ENCODE measurements at places on chromosomes 2 and 18.

- no peak for DNase-seq
Measured at GRCh38 chr2:217652761-217653639, 349.8 kb downstream of the TNS1 start.

DNA sequence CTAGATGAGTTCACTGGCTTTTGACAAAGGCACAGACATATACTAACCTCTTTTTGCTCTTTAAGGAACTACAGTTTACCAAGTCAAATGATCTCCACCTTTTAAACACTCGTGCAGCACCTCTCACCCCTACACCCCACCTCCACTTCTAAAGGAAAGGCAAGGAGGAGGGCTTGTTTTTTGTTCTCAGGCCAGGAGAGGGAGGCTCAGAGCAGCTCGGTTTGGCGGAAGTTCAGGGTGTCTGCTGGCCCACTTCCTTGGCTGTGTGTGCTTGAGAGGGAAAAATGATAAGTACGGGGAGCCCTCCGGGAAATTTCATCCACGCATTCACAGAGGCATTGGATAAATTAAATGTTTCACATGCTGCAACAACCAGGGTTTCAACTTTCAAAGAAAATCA is 667.9 kb downstream of the BCL11A start:
- no peak for DNase-seq

DNA sequence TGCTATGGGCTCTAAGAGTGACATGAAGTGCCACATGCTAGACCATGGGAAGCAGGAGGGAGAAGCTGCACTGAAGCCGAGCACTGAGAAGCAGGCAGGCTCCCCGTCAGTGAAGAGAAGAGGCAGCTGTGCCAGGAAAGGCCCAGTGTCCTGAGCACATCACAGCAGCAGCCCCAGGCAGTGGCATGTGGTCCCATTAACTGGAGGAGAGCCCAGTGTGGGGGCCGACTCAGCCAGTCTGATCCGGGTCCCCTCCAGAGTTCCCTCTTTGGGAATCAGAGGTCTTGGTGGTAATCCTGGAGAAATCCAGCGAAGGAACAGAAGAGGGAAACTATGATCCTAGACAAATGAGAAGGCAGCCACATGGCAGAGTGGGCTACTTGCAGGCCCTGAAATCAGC is 96.7 kb upstream of the ACAA2 start:
- no peak for DNase-seq

GRCh38 chr2:61750624-61751023 is 103.2 kb downstream of the FAM161A start:
- no peak for DNase-seq
